ENCODE measurements at places on chromosomes 12 and 14.

DNA sequence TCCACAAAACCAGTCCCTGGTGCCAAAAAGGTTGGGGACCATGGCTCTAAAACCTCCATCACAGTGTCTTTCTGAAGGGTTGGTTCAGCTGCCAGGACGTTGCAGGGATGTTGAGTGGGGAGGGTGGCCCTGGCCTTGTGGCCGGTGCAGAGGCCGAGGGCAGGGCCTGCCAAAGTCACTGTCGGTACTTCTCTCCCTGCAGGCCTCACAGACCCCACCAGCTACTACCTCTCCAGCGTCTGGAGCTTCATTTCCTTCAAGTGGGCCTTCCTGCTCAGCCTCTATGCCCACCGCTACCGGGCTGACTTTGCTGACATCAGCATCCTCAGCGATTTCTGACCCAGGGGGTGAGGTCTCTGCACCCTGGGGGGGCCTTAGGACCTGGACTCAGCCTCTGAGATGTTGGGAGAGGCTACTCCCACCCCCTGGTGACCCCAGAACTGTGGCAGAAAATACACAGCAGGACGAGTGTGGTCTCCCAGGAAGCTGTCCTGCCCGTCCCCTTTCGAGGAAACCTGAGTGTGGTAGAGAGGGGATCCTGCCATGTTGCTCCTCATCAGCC, 7.0 kb downstream of the SLC48A1 start:
- DNase-seq = no peak

- no peak for DNase-seq
Observed at GRCh38 chr12:117643971-117644370, 282.5 kb upstream of the NOS1 start.

GRCh38 chr12:78146365-78146772, 315.7 kb downstream of the NAV3 start:
- peak; percentile 77 for DNase-seq

GRCh38 chr12:50786498-50787231, 22.8 kb downstream of the ATF1 start:
- DNase-seq = peak; percentile 96

- DNase-seq = no peak
Observed at GRCh38 chr12:104846056-104846767, 111.9 kb downstream of the SLC41A2 start.

DNA sequence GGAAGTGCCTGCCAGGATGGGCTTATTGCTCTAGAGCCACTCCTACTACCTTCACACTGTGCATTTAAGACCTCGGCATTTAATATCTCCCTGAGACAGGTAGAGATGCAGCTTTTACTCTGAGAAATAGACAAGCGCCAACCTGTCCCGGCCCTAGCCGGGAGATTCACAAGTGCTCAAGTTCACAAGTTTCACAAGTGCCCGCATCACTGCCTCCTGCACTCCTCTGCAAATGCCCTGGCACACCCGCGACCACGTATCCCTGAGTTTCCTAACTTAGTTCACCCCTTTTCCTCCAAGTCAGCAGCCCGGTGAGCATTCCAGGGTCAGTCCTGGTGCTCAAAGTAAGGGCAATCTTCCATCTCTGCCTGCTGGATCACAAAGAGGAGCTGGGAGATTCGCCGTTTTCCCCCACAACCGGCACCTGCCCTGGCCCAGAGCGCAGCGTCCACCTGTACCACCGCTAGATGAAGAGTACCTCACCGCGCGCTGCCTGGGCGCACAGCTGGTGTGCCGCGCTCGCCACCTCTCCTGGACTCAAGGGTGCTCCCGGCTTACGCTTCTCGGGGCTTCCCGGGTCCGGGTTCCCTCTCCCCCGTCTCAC, 5.0 kb upstream of the SLC38A4 start:
- DNase-seq = no peak

GRCh38 chr12:108621161-108621560, 12.5 kb downstream of the SELPLG start:
- no peak for DNase-seq

- DNase-seq = peak; percentile 99
Observed at GRCh38 chr12:42705863-42706262, 116.3 kb upstream of the PRICKLE1 start.

DNA sequence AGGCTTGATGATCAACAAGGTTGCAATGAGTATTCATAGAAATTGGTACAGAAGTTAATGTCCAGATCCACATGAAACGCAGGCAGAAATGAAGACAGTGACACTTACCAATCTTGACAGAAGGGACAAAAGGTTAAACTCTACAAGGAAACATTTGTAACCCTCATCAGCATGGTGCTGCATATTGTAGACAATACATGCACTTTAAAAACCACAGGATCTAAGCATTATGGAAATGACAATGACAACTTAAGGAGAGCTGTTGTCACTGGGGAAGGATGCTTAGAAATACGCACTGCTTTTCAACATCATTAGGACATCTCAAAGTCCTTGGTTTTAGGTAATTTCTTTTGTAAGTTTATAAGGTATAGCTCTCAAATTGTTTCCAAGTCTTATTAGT, 130.6 kb downstream of the ATP23 start:
- no peak for DNase-seq

- no peak for DNase-seq
Observed at GRCh38 chr12:6891646-6892001, 13.0 kb upstream of the LRRC23 start.

DNA sequence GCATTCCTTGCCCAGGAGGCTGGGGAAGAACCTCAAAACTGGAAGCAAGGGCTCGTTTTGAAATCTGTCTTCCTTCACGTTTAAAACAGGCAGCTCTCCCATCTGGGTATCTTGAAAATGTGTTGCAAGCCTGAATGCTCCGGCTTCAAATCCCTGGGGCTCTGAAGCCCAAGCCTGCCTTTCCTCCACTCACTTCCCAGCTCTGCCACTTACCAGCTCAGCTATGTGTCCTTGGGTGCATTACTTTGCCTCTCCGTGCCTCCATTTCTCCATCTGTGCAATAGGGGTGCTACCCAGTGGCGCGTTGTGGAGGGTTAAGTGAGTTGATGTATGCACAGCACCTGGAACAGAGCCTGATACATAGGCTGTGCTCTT, 97.6 kb downstream of the GCH1 start:
- no peak for DNase-seq

DNA sequence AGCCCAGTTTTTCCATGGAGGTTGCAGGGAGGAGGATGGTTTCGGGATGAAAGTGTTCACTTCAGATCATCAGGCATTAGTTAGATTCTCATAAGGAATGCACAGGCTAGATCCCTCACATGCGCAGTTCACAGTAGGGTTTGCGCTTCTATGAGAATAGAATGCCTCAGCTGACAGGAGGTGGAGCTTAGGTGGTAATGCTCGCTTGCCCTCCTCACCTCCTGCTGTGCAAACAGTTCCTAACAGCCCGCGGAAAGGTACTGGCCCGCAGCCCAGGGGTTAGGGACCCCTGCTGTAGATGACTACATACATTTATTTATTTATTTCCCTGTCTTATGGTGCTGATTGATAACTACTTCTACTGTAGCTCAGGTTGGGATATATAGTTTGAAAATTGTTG, 93.2 kb downstream of the FBXO33 start:
- DNase-seq = peak; percentile 94

DNA sequence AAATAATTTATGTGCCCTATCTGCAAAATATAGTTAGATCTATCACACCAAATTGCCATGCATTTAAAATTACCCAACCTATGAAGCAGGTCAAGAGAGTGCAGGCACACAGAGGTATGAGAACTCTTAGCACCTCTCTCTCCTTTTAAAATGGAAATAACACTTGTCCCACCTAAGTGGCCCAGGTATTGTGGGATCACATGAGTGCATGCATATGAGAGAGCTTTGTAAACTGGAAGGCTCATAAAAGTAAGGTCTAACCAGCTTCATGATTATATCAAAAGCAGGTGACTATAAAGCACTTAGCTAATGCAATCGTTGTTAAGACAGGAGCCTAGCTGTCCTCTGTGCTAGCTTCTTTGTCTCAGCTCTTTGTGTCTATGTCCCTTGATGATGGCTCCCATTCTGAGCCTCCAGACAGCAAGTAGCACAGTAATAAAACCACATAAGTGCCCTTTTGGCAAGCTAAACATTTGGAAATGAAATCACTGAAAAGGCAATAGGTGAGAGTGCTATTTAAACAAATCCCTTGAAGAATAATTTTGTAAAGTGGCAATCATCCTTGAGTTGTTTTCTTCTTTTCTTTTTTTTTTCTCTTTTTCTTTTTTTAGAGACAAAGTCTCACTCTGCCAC, 219.0 kb downstream of the NTF3 start:
- no peak for DNase-seq

DNA sequence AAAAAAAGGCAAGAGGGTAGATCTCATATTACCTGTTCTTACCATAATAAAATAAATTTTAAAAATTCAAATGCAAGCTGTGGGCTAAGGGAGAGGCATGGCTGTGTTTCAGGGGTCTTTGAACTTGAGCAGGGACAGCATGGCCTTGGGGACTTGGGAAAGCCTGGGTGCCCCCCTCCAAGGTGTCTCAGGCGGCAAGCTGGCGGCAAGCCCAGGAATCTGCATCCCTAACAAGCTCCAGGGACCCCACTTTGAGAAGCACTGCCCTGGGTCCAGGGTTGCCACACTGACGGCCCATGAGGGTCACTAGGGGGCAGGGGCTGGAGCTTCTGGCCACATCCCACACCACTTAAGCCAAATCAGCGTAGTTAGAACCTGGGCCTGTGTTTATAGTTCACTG, 193.8 kb downstream of the SLC15A4 start:
- no peak for DNase-seq

- no peak for DNase-seq
Observed at GRCh38 chr12:49021292-49021915, 2.8 kb upstream of the PRKAG1 start.

DNA sequence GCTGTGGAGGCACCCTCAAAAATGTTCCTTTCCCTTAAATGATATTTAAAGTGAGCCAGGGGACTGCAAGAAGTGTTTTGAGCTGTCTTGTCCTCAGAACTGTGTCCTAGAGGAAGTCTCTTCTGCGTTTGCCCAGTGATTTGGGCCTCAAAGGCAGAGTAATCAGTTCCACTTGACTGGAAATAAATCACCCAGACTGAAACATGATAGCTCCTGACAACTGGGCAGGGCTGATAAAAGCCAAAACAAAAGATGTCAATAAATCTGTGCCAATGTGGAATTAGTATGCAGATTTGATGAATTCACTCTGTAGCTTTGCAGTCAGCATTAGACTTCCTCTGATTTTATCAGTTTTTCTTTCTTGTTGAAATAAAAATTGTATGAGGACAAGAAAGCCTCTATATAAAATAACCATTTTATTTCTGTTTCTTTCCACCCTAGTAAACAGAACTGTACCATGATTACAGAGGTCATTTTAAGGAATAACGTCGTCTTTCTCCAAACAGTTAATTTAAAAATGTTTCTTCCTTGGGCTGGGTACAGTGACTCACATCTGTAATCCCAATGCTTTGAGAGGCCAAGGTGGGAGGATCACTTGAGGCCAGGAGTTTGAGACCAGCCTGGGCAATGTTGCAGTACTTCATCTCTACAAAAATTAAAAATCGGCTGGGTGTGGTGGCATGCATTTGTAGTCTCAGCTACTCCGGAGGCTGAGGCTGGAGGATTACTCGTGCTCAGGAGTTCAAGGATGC, 180.8 kb downstream of the ERC1 start:
- DNase-seq = peak; percentile 12

GRCh38 chr12:120950807-120951206, 27.5 kb upstream of the HNF1A start:
- no peak for DNase-seq

GRCh38 chr14:52355526-52355925, 41.4 kb downstream of the PTGER2 start:
- no peak for DNase-seq

DNA sequence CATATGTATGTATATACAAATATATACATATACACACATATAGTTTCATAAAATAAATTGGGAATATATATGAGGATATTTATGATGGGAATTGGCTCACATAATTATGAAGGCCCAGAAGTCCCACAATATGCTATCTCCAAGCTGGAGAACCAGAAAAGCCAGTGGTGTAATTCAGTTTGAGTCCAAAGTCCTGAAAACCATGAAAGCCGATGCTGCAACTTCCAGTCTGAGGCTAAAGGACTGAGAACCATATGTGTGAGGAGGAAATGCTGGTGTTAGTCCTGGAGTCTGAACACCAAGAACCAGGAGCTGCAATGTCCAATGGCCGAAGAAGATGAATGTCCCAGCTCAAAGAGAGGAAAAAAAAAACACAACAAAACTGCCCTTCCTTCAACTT, 65.5 kb upstream of the PRKD1 start:
- DNase-seq = no peak

GRCh38 chr12:106074361-106074705, 64.4 kb downstream of the NUAK1 start:
- no peak for DNase-seq

GRCh38 chr14:96486705-96487104, 15.5 kb upstream of the PAPOLA start:
- no peak for DNase-seq

- no peak for DNase-seq
Observed at GRCh38 chr12:130357241-130357640, 19.6 kb downstream of the PIWIL1 start.

- DNase-seq = no peak
Observed at GRCh38 chr14:69963966-69964365, 84.8 kb downstream of the SMOC1 start.

GRCh38 chr12:19223695-19224094, 94.2 kb downstream of the PLEKHA5 start:
- DNase-seq = peak; percentile 86

GRCh38 chr14:94051115-94051514, 25.0 kb downstream of the OTUB2 start:
- DNase-seq = peak; percentile 68

DNA sequence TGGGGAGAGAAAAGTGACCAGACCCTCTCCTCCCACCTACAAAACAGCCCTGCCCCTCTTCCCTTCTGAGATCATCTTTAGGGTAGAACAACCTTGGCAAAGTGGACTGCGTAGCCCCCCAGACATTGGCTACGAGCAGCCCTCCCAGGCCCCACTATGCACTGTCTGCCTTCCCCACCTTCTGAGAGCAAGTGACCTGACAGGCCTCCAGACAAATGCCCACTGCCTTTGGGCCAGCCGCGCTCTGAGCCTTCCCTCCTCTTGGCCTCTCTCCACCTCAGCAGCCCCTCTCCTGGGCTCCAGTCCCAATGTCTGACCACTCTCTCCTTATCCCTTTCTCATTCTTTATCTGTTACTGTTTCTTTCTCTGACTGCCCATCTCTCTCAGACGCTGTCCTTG, 46.5 kb upstream of the CCND2 start:
- no peak for DNase-seq

Data from choroid plexus epithelial cell (primary cell).